Activated T-cell treated with anti-CD3 and anti-CD28 coated beads, Interleukin-2, amount 50 U/mL, for 4 hours (primary cell): ENCODE measurements at places on chromosomes 11 and 22.

DNA sequence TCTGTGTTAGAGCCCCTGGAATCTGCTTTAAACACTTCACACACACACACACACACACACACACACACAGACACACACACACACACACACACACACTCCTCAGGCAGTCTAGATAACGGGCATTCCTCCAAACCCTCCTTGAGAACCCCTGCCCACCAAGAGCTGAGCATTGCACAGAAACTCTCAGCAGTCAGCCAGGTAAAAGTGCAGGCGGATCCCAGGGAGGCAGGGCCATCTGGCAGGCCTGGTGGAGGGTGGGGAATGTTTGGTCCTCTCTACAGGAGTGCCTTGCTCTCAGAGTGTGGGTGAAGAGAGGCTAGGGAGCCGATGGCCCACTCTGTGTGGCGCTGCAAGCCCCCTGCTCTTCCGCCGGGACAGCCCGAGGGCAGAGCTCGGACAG lies 190.2 kb downstream of the BUD13 start:
- DNase-seq, result no peak

DNA sequence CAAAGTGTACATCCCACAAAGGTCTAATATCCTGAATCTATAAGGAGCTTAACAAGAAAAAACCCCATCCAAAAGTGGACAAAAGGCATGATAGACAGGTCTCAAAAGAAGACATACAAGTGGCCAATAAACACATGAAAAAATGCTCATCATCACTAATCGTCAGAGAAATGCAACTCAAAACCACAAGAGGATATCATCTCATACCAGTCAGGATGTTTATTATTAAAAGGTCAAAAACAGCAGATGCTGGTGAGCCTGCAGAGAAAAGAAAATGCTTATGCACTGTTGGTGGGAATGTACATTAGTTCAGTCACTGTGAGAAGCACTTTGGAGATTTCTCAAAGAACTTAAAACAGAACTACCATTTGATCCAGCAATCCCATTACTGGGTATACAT lies 12.7 kb downstream of the LGALS12 start:
- DNase-seq, result no peak

- no peak for DNase-seq
Observed at GRCh38 chr22:49018601-49019000, 809.1 kb downstream of the BRD1 start.

- DNase-seq, result peak; percentile 5
Observed at GRCh38 chr11:35272391-35272902, 133.5 kb downstream of the CD44 start.

- DNase-seq, result no peak
Observed at GRCh38 chr11:8386134-8386864, 122.6 kb upstream of the LMO1 start.

- DNase-seq, result no peak
Observed at GRCh38 chr11:19455731-19456130, 215.0 kb upstream of the E2F8 start.

- DNase-seq, result no peak
Observed at GRCh38 chr11:69430566-69430965, 50.9 kb upstream of the LINC01488 start.

DNA sequence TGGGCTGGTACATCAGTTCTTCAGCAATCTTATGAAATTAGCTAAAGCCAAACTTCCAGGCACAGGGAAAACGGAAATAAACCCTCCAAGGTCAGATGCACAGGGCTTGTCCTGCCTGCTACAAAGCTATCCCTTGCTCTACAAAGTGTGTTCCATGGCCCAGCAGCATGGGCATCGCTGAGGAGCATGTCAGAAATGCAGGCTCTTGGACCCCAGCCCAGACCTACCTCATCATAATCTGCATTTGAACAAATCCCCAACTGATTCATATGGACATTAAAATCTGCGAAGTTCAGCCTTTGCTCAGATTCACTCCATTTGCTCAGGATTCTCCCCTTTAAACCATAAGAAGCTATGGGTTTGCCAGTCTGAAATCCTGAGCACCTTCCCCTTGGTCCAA lies 129.7 kb upstream of the CSNK2A3 start:
- no peak for DNase-seq

DNA sequence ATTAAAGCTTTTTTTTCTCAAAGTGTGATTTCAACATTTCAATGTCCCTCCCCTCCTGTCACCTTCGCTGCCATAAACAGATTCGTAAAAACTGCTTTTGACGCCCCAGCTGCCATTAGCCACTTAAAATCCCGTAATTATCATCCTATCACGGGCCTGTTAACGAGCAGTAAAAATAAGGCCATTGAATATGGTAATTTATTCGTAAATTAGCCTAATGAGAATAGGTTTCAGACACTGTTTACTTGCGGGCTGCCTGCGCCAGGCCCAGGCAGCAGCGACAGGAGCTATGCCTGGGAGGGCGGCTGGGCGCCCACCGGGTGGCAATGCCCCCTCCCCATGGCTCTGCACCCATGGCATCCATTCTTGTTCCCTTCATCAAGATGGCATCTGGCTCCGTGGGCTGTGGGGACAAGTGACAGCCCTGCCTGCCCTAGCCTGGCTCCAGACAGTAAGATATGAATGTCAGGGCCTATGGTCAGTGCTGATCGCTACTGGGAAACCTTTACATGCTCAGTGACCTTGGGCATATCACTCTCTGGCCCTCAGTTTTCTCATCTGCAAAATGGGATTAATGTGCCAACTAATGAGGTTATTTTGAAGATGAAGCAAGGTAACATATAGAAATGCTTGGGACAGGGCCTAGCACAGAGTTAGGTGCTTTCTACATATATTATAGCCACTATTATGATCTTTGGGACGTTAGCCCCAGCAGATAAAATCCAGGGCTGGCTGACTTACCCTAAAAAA lies 500.8 kb downstream of the MN1 start:
- no peak for DNase-seq

DNA sequence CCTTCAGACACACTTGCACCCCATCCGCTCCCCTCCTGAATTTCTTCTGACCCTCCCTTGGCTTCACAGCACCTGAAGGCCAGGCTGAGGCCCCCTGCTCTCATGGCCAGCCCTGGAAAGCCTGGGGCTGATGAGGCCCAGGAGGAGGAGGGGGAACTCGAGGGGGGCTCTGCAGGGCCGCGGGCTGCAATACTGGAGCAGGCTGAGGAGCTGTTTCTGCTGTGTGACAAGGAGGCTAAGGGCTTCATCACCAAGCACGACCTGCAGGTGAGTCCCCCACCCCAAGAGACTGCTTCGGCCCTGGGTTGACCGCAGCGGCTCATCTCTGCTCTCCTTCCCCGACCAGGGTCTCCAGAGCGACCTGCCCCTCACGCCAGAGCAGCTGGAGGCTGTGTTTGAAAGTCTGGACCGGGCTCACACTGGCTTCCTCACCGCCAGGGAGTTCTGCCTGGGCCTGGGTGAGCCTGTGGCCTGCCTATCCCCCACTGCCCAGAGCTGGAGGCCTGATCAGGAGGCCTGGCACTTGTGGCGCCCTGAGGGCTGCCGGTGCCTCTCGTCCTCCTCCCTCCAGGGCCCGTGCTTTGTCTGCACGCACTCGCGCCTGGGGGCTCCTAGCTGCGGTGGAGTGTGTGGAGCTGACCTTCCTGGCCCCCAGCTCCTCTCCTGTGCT lies 922 bp downstream of the CRACR2B start:
- DNase-seq, result no peak

- no peak for DNase-seq
Observed at GRCh38 chr11:64349404-64349803, 9.4 kb downstream of the CCDC88B start.

DNA sequence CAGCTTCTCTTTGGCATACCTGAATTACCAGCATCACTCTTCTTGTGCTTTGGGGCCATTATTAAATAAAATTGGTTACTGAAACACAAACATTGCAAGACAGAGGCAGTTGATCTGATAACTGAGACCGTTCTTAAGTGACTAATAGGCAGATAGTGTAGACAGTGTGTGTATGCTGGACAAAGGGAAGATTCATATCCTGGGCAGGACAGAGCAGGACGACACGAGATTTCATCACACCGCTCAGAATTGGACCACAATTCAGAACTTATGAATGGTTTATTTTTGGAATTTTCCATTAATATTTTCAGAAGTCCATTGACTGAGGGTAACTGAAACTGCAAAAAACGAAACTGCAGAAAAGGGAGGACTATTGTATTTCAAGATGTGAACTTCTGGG lies 68.6 kb downstream of the LDLRAD3 start:
- no peak for DNase-seq

GRCh38 chr22:31282748-31283468 lies 9.4 kb downstream of the PIK3IP1 start:
- no peak for DNase-seq

GRCh38 chr11:69397732-69398131 lies 83.7 kb upstream of the LINC01488 start:
- no peak for DNase-seq

DNA sequence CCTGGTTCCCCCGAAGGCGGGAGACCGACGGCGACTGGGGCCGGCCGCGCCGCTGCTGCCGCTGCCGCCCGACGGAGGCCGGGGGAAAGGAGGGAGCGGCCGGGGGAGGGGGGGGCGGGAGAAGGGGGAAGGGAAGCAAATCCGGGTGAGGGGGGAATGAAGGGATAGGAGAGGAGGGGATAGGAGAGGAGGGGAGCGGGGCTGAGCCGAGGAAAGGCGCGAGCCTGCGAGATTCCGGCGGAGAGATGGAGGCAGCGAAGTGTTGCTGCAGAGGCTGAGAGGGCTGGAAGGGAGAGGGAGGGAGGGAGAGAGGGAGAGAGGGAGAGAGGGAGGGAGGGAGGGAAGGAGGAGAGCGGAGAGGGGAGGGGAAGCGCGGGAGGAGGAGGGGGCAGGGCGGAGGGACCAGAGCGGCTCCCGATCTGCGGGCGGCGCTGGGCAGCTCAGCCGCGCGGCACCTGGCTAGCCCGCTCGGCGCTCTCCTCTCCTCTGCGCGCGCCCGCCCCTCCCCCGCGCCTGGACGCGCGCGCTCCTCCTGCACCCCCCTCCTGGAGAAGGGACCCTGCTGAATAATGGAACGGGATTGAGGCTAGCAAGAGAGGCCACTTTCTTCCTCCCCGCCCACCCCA lies 52.3 kb downstream of the SLC22A12 start:
- no peak for DNase-seq

- no peak for DNase-seq
Observed at GRCh38 chr11:27837895-27838563, 137.8 kb upstream of the BDNF start.

- no peak for DNase-seq
Observed at GRCh38 chr22:30253205-30253852, 6.8 kb upstream of the LIF start.

GRCh38 chr11:16382186-16382585 lies 25.8 kb upstream of the SOX6 start:
- no peak for DNase-seq

- no peak for DNase-seq
Observed at GRCh38 chr11:71931245-71931602, 2.4 kb downstream of the RNF121 start.

GRCh38 chr11:119496997-119497396 lies 74.0 kb upstream of the THY1 start:
- no peak for DNase-seq

GRCh38 chr11:81098471-81098870 lies 1635.2 kb downstream of the FAM181B start:
- no peak for DNase-seq

DNA sequence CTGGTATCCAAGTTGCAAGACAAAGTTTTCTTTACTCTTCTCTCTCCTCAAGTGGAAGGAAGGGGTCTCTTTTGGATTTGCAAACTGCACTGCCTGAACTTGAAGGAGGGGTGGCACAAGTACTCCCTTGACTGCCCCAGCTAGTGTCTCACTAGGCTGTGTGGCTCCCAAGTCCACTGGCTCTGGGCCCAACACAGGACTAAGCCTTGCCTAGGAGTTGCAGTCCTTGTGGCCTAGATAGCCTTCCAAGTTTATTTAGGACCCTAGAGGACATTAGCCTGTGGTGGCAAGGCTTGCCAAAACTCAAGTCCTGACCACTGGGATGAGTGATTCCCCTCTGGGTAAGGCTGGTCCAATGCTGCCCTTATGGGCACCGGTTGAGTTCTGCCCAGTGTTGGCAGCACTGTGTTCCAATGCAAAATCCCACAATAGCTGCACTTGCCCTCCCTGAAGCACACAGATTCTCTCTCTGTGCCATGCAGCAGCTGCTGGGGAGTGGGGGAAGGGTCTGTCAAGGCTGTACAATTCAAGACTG lies 10.2 kb upstream of the WEE1 start:
- no peak for DNase-seq

DNA sequence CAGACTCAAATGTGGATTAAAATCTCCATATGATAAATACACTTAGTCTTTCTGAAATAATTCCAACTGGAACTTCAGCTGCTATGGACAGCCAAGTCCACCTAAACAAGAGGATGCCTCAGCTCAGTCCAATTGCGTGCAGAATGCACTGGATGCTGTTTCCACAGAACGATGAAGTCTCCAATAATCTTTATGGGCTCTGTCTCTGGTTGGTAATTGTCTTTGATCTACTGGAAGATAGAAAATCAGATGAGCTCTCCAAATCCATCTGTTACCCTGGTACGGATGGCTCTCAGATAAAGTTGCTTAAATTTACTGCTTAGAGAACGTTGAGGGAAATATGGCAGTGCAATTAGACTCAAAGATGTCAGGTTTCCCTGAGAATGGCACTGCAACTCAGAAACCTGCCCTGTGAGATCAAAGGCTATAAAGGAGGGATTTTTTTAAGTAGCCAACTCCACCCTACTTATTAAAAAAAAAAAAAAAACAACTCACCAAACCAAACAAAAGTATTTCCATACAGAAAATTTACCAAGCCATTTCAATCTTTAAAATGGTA lies 859 bp upstream of the BIRC3 start:
- DNase-seq, result no peak

DNA sequence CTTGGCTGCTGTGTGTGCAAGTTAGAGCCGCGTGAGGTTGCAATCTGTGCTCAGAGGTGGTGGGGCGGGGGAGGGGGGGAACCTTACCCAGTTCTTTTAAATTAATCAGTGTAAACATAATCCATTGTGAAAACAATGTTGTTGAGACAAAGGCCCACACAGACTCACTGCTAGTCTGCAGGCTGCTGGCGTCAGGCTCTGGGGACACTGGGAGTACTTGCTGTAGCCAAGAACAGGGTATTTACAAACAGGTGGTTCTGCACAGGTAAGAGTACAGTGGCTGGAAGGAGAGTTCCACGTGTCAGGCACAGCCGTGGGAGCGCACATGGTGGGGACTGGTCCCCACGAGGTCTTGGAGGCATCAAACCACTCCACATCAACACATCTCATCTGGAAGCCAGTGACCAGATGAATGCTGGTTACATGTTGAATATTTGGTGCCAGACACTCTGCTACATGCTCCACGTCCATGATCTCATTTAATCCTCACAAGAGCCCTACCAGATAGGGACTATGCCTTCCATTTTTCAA lies 27.4 kb downstream of the SCUBE1 start:
- no peak for DNase-seq
